Large intestine (tissue), 12 donors: ENCODE measurements at places on chromosomes 3 and 15. TPM values are rescaled to one million over a fixed set of nuclear protein-coding genes. Genes with fewer than 3 reads are reported as not detected.

GRCh38 chr15:72472992-72473610 lies 1.0 kb upstream of the ARIH1 start:
- peak overlapping the region; percentile 100 for H3K27ac ChIP-seq
- H3K27me3 ChIP-seq = no peaks in the 10 kb centered on the region
- DNase-seq = peak; percentile 4
- H3K4me3 ChIP-seq = peak overlapping the region; percentile 89
- H3K4me1 ChIP-seq = peaks cover 13% of the 10 kb centered on the region

GRCh38 chr15:49287481-49287880 lies 117.4 kb downstream of the GALK2 start:
- no peak for DNase-seq
- no peaks in the 10 kb centered on the region for H3K4me1 ChIP-seq
- peaks cover 41% of the 10 kb centered on the region for H3K36me3 ChIP-seq
- H3K27ac ChIP-seq = no peak overlapping the region
- H3K27me3 ChIP-seq = no peaks in the 10 kb centered on the region

DNA sequence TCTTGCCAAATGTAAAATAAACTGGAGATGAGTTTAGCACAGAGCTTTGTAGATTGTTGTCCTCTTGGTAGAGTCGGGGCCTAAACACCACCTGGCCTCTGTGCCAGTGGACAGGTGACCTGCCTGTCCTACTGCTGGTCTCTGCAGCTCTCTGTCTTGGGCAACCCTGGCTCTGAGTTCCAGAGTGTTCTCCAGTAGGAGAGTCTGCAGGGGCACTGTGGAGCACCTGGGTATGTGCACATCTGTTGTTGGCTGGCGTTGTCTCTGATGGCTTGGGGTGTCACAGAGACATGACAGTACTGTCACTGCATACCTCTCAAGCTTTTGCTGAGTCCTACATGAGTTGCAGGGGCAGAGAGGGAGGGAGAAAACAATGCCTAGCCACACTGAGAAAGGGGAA lies 112.6 kb downstream of the IGF1R start:
- DNase-seq = no peak
- no peaks in the 10 kb centered on the region for H3K36me3 ChIP-seq
- H3K27me3 ChIP-seq = no peaks in the 10 kb centered on the region
- no peak overlapping the region for H3K27ac ChIP-seq

- H3K4me3 ChIP-seq = no peak overlapping the region
These were observed 44.0 kb downstream of the EIF4E3 start for GRCh38 chr3:71681224-71681668.

GRCh38 chr3:42868841-42869240 lies 6.8 kb downstream of the CYP8B1 start:
- no peak overlapping the region for H3K4me3 ChIP-seq
- H3K4me1 ChIP-seq = no peaks in the 10 kb centered on the region
- no peak for DNase-seq
- no peaks in the 10 kb centered on the region for H3K36me3 ChIP-seq
- H3K27me3 ChIP-seq = no peaks in the 10 kb centered on the region

DNA sequence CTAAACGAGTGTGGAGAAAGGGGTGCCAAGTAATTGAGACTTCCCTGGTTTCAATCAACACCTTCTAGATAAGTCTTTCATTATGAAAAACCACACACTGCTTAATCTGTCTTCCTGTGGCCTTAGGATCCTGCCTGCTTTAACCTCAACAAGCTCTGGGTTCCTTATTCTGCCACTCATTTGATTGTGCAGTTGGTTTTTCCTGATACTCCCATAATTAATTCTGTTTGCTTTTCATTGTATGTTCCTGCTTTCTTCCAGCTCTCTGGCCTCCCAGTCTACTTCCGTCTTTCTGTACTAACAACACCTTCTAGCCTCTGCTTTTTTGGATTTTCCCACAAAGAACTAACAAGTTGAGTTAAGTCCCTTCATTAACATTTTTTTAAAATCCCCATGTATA lies 20.2 kb upstream of the GCNT3 start:
- no peaks in the 10 kb centered on the region for H3K36me3 ChIP-seq
- no peak for DNase-seq
- H3K4me3 ChIP-seq = no peak overlapping the region
- peaks cover 37% of the 10 kb centered on the region for H3K4me1 ChIP-seq
- no peaks in the 10 kb centered on the region for H3K27me3 ChIP-seq

Gene LYZL4
- polyA plus RNA-seq = not detected
